ENCODE measurements at places on chromosomes 2 and 18. TPM values are rescaled to one million over a fixed set of nuclear protein-coding genes. Genes with fewer than 3 reads are reported as not detected.

Gene ACADL
- 32.9 TPM for total RNA-seq

Gene UGT1A1
- 0.24 TPM for total RNA-seq

Gene IL36RN
- total RNA-seq, result not detected

Gene ANKRD29
- 51.9 TPM for total RNA-seq

Gene G6PC2
- total RNA-seq, result not detected

GRCh38 chr2:65198737-65199136, 28.9 kb upstream of the ACTR2 start:
- peak; percentile 30 for DNase-seq

GRCh38 chr18:68740966-68741365, 26.1 kb upstream of the TMX3 start:
- DNase-seq, result no peak

- no peak for DNase-seq
These were observed 5.1 kb upstream of the CALCRL start for GRCh38 chr2:187453078-187453641.

GRCh38 chr2:198309673-198310280, 505.4 kb downstream of the PLCL1 start:
- DNase-seq, result no peak

DNA sequence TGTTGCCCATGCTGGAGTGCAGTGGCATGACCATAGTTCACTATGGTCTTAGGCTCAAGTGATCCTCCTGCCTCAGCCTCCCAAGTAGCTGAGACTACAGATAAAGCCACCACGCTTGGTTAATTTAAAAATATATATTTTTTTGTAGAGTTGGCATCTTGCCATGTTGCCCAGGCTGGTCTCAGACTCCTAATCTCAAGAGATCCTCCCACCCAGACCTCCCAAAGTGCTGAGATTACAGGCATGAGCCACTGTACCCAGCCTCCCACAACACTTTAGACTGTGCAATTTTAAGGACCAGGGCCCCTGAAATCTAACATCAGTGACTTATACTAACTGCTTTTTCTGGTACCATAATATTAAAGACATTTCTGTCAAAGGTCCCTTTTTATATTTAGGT, 5.2 kb downstream of the TXNDC2 start:
- no peak for DNase-seq

GRCh38 chr2:73018188-73018825, 53.2 kb downstream of the SFXN5 start:
- no peak for DNase-seq

GRCh38 chr18:12304351-12305210, 3.5 kb upstream of the TUBB6 start:
- DNase-seq, result no peak

DNA sequence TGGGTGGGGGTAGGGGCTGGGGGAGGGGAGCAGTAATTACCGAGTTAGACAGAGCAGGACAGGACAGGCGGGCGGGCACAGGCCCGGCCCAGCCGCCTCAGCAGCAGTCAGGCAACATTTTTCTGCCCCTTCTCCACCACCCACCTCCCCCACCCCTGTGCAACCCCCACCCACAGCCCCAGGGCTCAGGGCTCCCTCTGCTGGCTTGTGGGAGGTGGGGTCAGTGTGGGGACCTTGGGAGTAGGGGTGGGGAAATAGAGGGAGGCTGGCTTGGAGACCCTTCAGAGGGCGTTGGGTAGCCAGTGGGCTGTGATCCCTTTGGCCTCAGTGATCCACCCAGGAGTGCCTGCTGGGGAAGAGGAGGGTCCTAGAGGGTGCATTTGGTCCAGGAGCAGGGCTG, 6.4 kb downstream of the WNT6 start:
- DNase-seq, result no peak

DNA sequence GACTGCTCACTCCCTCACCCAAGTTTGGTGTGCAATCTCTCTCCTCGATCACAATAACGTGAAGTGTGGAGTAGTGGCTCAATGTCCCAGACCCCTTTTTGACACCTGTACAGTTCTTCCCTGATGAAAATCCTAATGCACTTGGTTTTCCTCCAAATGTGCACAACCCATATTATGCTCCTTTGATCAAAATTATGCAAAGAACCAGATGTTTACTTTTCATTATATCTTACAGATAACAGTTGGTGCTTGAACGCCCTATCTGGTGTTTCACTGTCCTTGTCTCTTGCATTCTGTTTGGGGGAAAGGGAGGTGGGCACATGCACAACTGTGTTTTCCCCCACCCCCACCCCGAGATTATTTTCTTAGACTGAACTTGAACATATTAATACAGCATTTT, 85.0 kb upstream of the CREB1 start:
- DNase-seq, result no peak

DNA sequence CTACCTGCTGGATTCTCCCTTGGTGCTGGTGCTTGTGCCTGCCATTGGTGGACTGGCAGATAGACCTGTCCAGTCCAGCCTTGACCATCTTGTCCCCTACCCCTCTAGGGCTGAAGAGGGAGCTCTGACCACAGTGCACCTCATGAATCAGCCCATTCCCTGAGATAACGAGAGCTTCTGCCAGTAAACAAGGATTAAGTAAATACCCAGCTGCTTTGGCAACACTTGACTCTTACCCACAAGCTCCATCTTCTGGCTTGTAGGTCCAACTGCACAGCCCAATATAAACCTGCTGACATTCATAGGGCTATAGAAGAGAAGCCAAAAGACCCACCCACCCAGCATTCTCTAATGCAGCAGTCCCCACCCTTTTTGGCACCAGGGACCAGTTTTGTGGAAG, 186.4 kb downstream of the PIK3C3 start:
- DNase-seq, result no peak

GRCh38 chr2:120737340-120738101, 1.9 kb downstream of the GLI2 start:
- no peak for DNase-seq

DNA sequence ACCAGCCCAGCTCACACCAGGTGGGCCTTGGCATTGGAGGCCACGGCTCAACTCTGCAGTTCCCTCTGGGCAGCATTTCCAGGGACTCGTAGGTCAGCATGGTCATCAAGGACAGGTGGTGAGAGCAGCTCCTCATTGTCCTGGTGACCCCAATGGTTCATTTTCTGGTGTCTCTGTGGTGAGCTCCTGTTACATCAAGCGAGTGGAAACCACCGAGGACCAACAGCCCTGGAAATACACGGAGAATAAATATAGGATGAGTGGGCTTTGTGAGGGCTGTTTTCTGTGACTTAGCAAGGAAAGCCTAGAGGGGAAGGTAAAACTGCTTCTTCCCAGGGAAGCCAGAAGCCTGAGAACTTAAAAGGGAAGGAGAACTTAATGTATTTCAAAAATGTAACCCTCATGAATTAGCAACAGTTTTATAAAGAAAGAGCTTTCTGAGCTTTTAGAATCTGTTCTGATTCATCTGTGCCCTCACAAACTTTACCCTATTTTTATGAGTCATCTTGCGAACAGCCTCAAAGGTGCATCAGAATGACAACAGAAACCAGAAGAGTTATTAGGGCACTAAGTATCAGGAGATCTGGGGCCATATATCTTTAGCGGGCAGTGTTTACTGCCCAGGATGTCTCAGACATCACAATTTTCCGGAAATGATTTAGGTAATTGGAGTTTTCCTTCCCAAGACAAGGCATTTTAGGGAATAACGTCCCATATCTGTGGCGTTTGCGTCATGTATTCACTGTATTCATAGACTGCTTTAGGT, 18.7 kb downstream of the C2orf92 start:
- no peak for DNase-seq

DNA sequence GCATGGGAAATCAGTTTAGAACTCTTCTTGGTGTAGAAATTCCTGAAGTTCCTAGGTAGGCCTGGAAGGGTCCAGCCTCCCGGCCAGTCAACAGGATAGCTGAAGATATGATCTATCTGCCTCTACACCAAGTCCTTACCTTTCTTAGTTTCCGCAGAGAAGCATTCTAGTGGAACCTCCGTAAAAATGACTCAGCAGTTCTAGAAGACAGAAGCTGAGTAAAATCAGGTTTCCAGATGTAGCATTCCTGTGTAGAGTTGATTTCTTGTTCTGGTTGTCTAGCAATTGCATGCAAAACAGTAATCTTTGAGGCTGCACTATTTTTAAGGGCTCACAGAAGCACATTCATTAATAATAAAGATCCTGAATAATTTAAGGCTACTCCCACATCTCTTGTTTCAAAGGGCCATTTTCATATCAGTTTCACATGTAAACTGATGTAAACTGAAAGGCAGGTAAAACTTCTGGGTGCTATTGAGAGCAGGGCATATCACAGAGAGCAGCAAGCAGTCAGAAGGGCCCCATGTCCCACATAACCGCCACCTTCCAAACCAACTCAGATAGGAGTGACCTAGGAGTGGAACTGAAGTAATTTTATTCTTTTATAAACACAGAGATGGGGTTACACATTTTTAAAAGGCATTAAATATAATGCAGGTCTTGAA, 3.2 kb upstream of the DYTN start:
- DNase-seq, result no peak
